ENCODE measurements at places on chromosomes 4 and X.

GRCh38 chr4:120902925-120903324 lies 19.6 kb downstream of the PRDM5 start:
- no peak for DNase-seq

DNA sequence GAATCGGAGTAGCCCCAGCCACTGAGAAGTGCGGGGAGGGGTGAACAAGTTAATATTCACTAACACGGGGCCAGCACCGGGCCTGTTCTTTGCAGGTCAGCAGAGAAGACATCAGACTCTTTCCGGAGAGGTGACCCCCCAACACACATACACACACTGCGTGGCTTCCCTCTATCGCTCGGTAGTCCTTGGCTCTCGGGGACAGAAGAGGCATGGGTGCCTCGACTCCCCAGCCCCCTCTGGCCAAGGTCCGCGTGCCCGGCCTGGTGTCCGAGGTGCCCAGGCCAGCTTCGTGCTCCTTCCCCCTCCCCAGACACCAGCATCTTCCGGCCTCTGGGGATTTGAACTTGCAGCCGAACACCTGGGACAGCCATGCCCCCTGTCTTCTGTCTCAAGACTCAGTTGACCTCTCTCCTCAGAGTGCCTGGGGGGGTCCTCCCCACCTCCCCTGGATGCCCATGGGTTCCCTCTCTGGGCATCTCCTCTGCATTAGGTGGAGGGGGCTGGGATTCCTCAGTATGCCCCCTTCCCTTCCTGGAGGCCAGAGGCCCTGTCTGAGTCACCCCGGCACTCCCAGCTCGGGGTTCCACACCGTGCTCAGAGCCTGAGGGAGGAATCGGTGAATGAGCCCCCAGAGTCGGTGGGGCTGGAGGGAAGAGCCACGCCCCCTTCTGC lies 104.5 kb downstream of the SORCS2 start:
- DNase-seq = no peak

- no peak for DNase-seq
Measured at GRCh38 chrX:110318664-110318968, 731 bp upstream of the AMMECR1 start.

- no peak for DNase-seq
Measured at GRCh38 chrX:16807976-16808542, 21.8 kb downstream of the TXLNG start.

DNA sequence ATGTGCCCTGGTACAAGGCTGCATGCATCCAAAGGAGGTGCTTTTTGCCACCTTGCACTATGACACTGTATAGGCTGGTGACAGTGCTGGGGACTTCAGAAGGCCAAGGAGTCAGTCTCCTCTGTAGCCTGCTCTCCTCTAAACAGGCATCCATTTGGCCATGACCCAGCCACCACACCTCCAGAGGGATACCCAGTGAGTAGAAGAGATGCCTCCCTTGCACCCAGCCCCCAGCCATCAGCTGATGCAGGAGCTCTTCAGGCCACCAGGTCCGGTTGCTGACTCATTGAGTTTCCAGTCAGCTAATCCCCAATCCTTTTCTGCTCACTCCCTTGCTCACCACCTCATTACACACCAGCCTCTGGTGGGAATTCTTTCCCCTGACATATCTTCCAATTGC lies 99.8 kb downstream of the PJA1 start:
- no peak for DNase-seq

All from effector CD4-positive, alpha-beta T cell (primary cell).